Cerebellar nuclear complex (tissue), 1 donor: ENCODE measurements at places on chromosomes 2 and 18.
A peak's percentile ranks its signal among the peaks of the same experiment; 100 is the strongest.

GRCh38 chr2:60961457-60961856, 56.1 kb upstream of the PEX13 start:
- DNase-seq, result no peak

- no peak for DNase-seq
These were observed 104.6 kb upstream of the STON1 start for GRCh38 chr2:48425402-48425801.

GRCh38 chr18:28961669-28962228, 784.8 kb upstream of the CDH2 start:
- no peak for DNase-seq

DNA sequence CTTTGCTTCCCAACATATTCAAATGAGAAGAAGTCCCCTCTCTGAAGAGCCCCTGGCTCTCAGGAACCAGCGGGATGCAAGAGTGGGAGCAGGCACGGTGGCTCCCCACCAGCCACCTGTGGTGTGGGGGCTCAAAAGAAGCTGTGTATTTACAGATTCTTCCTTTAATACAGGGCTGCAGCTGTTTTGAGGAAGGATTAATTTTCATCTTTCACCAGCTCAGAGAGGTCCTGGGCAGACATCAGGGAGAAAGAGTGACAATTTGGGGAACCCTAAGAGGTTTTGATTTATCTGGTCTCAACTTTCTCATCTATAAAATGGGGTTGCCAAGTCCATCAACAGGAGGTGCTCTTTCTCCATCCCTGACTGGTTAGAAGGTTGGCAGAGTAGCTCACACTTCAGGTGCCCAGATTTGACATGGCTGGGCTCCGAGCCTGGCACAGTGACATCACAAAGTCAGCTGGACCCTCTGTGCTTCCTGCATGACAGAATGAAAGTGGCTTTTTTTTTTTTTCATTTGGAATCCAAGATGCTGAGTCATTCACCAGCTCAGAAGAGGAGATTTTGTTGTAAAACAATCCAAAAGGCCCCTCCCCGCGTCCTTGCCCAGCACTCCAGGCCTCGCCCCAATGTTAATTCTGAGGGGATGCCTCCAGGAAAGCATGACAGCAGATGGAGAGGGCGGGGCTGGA, 15.5 kb upstream of the SIX2 start:
- DNase-seq, result no peak

DNA sequence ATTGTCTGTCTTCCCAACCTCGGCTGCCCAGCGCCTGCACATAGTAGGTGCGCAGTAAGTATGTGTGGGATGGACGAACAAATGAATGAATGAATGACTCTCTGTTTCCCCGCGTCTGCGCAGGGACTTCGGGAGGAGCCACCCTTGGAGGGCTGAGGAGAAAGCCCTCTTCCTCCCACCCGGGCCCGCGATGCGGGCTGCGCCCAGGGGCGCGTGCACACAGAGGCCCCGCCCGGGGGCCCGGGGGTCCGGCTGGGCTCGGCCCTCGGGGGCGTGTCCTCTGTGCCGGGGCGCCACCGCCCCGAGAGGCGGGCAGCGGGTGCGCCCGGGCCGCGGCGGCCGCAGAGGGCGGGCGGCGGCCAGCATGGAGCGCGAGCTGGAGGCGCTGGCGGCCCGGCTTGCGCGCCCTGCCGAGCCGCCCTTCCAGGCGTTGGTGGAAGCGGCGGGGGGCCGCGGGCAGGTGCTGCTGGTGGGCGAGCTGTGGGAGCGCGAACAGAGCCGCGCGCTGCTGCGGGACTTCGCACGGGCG, at the start of gene C2orf72:
Gene C2orf72, plus strand, starts transcription at position 322 of the 529 bp plus-strand sequence. Its CDS starts 43 bp downstream, at position 365.
- DNase-seq, result no peak

GRCh38 chr2:186882511-186883071, 33.6 kb upstream of the ZSWIM2 start:
- no peak for DNase-seq

- no peak for DNase-seq
These were observed 1.3 kb upstream of the TGFBRAP1 start for GRCh38 chr2:105330681-105331375.

- no peak for DNase-seq
These were observed 208.6 kb downstream of the PARD3B start for GRCh38 chr2:204753841-204754240.

DNA sequence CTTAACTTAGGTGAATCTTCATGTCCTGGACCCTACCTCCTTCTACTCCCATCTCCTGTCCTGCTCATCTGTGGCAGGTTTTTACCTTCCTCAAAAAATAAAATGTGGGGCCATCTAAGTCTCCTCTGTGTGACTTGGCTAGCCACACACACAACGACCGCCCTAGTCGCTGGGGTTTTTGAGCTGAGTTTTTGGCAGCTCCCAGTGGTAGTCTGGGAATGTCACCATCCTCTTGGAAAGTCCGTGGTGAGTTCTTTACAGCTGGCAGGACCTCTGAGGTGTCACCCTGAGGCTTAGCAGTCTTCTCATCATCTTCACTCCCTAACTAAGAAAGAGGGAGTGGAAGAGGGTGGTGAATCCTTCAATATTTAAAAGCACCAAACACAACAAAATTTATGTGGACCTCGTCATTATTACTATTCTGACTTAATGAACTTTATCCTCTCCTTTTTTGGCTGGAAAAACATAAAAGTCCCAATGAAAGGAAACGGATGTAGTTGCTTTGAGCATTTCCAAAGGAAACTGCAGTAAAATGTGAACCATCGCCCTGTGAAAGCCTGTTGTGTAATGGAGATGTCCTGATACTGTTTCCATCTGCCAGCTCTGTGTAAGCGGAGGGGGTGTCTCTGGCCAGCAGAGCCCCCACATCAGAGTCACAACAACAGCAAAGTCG, 78.6 kb downstream of the VAPA start:
- DNase-seq, result no peak

- no peak for DNase-seq
These were observed 253.3 kb upstream of the TANK start for GRCh38 chr2:160906878-160907277.

DNA sequence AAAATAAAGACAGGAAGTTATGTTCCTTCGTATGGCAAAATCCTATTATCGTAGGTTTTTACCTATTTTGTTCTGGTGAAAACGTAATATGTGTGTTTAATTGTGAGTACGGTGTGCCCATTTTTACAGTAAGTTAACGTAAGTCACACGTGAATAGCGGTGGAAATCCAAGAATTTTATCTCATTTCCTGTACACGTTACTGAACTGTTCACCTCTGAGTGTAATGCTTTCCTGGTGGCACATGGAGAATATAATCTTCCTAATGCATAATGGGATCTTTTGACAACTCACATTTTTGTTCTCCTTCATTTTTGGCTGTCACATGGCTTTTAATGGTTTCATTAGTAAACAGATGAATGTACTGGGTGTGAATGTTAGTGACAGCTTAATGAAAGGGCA, 28.2 kb downstream of the BCL2L11 start:
- DNase-seq, result no peak

DNA sequence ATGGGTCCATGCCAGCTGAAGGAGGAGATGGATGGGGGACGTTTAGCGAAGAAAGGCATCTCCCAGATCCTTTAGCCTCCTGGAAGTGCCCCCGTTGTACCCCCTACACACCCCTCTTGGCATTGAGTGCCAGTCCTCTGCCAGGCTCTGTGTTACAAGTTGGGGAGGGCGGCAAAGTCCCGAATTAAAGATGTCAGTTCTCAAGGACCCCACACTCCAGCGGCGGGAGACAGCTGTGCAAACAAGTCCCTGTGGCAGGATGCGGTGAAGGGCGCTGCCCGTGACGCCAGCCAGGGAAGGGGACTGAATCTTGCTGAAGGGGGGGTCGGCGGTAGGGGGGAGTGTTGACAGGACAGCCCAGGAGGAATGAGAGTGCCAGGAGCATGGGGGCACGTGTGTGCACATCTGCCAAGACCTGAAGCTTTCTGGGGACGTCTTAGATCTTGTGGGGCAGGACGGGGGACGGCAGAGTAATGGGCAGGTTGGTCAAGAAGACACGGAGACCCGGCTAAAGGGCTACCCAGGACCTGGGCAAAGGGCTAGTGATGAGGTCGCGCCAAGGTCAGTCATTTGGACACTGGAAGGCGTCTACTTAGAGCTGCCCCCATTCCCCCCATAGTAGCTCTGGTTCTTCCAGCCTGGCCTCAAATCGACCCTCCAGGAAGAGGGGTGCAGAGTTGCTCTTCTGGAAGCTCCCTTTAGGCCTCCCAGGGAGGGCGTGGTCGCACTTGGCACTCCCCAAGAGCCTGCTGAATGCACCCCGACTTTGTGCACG, 2.8 kb upstream of the CTDSP1 start:
- DNase-seq, result no peak

DNA sequence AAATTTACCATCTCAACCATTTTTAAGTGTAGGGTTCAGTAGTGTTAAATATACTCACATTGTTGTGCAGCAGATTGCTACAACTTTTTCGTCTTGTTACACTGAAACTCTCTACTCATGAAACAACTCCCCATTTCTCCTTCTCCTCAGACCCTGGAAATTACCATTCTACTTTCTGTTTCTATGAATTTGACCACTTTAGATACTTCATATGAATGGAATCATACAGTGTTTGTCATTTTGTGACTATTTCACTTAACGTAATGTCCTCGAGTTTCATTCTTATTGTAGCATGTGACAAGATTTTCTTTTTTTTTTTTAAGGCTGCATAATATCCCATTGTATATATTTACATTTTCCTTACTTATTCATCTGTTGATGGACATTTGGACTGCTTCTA, 203.8 kb downstream of the PLCL1 start:
- DNase-seq, result no peak

GRCh38 chr2:30287190-30287840, 56.0 kb downstream of the LBH start:
- DNase-seq, result no peak

- no peak for DNase-seq
These were observed 301.4 kb downstream of the PDE11A start for GRCh38 chr2:177771191-177771590.

GRCh38 chr2:24237313-24237712, 62.5 kb downstream of the FAM228A start:
- no peak for DNase-seq

GRCh38 chr18:10771053-10771709, 245.4 kb downstream of the NAPG start:
- DNase-seq, result no peak

- no peak for DNase-seq
These were observed 695.6 kb downstream of the TSN start for GRCh38 chr2:122451040-122451439.

DNA sequence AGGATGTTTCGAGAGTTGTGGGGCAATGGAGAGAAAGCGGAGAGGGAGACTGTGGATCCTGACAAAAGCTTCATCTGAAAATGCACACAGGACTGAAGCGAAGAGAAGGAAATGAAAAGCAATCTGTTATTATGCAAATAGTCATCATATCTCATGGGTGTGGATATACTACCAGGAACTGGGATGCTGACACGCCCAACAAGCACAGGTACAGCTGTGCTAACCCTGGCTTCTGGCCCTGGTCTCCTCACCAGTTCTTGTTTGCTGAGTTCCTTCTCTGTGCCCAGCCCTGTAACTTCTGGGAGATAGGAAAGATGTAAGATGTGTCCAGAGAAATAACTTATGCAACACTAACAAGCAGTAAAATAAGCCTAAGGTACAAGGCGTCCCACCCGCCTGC, 358.8 kb downstream of the CMPK2 start:
- DNase-seq, result no peak

- DNase-seq, result peak; percentile 45
These were observed 108.7 kb upstream of the KCTD1 start for GRCh38 chr18:26656944-26657536.

GRCh38 chr2:1746174-1747064, 2.1 kb upstream of the PXDN start:
- no peak for DNase-seq

DNA sequence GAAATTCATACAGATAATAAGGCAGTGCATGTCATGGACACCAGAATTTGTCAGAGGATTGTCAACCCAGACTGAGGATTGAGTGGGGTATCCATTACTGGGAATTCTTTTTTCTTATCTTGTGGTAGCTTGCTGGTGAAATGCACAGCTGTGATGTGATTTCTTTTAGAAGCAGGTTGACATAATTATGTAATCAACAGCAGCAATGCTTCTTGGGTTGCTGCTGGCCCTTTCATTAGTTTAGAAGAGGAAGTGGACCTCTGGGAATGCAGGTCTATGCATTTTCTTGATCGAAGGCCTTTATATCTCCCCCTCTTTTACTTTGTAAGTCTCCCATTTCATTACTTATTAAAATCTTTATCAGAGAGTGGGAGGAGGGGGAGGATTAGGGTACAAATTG, 319.9 kb downstream of the AGPS start:
- no peak for DNase-seq

GRCh38 chr2:120118018-120118417, 105.1 kb downstream of the EPB41L5 start:
- DNase-seq, result no peak

DNA sequence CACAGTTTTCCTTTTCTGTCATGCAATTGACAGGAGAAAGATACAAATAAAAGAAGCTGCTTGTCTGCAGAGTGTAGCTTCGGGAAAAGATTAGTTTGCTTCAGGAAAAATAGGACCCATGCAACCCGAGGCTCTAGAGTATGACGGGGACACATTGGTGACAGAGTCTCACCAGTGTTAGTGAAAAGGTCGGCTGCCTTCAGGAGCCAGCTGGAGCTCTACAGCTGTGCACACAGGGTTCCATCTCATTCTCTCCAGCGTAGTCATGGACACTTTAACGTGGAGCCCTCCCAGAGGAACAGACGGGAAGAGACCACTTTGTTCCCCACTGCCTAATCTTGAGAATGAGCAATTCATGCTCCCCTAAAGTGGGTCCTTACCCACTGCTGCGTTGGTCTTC, 42.9 kb downstream of the FECH start:
- no peak for DNase-seq

GRCh38 chr18:21769206-21769605, 28.6 kb downstream of the MIB1 start:
- DNase-seq, result no peak

DNA sequence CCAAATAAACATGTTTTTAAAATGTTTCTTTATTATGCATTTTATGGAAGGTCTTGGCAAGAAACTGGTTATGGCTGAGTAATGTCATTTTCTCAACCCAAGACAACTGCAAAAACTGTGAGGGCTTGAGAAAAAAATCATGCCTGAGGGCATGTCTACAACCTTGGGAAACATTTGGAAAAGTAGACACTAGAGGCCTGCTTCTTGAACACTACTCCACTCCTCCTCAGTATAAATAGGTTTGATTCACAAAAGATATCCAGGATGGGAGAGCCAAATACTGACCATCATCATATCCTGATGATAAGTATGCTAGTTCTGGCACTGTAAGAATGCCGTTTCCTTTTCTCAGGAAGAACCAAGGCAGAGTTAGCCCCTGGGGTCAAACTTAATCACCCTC, 71.1 kb downstream of the OSR1 start:
- DNase-seq, result no peak

- DNase-seq, result no peak
These were observed 627.5 kb upstream of the SOX11 start for GRCh38 chr2:5064687-5065086.

- no peak for DNase-seq
These were observed 633 bp upstream of the ILKAP start for GRCh38 chr2:238203973-238204683.

DNA sequence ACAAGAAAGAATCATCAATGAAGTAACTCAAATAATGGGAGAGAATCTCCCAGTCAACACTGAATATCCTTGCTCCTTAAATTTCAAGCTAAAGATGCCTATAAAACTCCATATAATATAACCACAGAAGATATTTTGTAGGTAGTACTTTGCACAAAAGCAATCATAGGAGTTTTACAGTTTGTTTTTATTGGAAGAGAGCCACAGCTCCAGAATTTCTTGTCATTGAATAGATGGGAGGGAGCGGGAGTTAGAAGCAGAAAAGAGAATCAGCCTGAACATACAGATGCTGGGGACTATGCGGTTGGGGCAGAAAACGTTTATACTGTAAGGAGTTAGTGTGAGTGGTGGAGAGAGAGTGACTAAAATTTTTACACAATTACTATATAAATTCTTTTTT, 18.3 kb upstream of the SMAD4 start:
- DNase-seq, result no peak

- DNase-seq, result no peak
These were observed 172.8 kb downstream of the ACOXL start for GRCh38 chr2:110905217-110905616.
